ENCODE measurements at places on chromosomes 13 and 19.
A peak's percentile ranks its signal among the peaks of the same experiment; 100 is the strongest.

DNA sequence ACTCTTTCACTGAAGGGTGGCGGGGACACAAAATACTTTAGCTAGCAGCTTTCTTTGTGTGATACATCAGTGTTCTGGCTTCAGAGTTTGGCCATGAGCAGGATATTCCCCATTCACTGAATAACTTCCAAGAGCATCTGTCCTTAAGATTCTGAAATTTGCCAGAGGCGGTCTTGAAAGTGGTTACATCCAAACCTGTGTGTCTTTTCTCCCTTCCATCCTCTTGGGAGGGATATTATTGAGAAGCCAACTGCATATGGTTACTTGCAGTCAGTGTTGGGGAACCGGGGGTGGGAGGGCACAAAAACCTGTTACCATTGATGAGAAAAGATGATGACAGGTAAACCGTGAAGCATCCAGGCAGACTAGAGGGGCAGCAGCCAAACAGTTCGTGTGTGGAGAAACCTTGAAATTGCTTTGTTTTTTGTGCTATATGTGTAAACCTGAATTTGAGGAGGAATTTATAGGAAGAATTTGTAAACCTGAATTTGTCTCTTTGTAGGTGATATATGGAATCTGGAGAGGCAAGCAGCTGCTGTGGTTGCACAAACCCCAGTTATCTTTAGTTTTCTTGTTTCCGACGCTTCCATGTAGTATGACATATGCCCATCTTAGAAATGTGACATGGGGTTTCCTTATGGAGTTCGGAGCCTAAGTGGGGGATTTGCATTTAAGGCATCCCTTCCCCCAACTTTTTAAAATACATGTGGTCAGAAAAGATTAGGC lies 104.8 kb downstream of the WDFY2 start:
- DNase-seq = no peak

- DNase-seq = no peak
Observed at GRCh38 chr19:42204664-42205063, 12.8 kb downstream of the DEDD2 start.

DNA sequence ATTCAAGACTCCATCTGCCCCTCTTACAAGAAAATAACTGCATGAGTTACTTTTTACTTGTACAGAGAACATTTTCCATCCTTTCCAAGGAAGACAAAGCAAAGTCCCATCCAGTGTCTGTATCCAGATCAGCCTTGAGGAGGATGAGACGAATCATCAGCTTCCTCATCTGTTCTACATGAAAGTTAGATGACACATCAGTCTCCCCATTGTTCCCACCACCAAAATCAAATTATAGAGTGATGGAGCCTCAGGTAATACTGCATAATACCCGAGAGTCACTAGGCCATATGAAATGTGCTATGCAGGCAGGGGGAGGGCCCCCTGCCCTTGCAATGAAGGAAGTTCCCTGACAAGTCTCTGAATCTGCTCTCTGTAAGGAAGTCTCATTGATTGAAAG lies 1244.6 kb upstream of the SLC10A2 start:
- DNase-seq = no peak

- DNase-seq = no peak
Observed at GRCh38 chr13:109743706-109744453, 42.5 kb downstream of the IRS2 start.

DNA sequence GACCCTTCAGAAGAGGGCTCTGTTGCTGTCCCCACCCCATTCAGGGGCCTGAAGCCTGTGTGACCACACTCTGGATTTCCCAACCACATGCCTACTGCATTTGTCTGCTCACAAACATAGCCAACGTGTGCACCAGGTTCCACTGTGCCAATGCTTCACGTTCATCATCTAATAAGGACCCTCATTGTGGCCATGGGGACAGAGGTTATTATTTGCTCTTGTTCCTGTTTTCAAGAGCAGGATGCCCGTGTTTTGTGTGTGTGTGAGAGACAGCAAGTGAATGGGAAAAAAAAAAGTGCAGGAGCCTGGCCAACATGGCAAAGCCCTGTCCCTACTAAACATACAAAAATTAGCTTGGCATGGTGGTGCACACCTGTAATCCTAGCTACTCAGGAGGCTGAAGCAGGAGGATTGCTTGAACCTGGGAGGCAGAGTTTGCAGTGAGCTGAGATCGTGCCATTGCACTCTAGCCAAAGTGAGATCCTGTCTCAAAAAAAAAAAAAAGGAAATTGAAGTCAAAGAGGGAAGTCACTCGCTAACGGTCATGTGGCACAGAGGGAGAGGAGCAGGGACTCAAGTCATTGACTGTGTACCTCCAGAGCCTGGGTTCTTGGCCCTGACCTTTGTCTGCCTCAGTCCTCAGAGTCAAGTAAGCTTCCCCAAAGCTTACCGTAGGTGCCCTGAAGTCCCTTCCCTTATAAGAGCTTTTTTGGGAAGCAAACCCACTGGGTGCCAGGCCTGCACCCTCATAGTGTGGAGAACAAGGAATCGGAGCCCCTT lies 6.9 kb downstream of the B3GNT8 start:
- DNase-seq = no peak

DNA sequence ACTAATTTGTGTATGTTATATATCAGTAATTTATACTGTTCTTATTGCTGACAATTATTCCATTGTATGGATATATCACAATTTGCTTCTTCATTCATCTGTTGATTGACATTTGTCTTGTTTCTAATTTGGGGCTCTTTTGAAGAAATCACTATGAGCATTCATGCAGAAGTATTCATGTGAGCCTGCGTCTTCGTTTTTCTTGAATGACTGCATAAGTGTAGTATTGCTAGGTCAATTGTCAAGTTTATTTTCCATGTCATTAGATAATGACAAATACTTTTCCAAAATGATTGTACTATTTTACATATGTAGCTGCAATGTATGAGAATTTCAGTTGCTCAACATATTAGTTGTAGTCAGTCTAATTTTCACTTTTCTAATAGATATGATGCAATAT lies 1796.9 kb downstream of the SLITRK5 start:
- no peak for DNase-seq

GRCh38 chr19:48102870-48103751 lies 7.5 kb downstream of the PLA2G4C start:
- peak; percentile 69 for DNase-seq

All from germinal center (tissue), 1 donor.